ENCODE measurements at places on chromosomes 3 and 15. TPM values are rescaled to one million over a fixed set of nuclear protein-coding genes. Genes with fewer than 3 reads are reported as not detected.

CPNE4 gene
- total RNA-seq: not detected

FANCD2 gene
- total RNA-seq: 5.8 TPM

C2CD4B gene
- total RNA-seq: 20.8 TPM

MYO5C gene
- 14.3 TPM for total RNA-seq

SLC9C1 gene
- total RNA-seq: 0.11 TPM

SLC6A20 gene
- total RNA-seq: not detected

PPP2R3A gene
- 4.4 TPM for total RNA-seq

MYH15 gene
- 0.09 TPM for total RNA-seq

LDHAL6B gene
- total RNA-seq: not detected

SLC28A2 gene
- not detected for total RNA-seq
